ENCODE measurements at places on chromosomes 7 and 10.
A peak's percentile ranks its signal among the peaks of the same experiment; 100 is the strongest.

GRCh38 chr10:22992621-22993020 is 64.8 kb downstream of the ARMC3 start:
- DNase-seq: no peak

GRCh38 chr7:135914346-135914745 is 62.8 kb downstream of the MTPN start:
- no peak for DNase-seq

DNA sequence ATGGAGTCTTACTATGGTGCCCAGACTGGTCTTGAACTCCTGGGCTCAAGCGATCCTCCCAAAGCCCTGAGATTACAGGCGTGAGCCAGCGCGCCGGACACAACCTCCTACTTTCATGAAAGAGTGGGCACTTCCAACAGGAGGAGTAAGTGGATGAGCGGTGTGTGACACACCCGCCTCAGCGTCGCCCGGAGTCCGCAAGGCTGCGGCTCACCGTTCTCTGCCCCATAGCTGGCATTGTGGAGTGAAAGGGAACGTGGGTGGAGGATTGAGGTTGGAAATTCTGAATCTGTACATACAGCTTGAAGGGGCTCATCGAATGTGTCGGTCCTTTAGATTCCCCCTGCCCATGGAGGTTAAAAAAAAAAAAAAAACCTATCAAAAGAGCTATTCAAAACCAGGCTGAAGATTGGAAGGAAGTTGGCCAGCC is 524 bp upstream of the PRXL2A start:
- peak; percentile 73 for DNase-seq

GRCh38 chr7:82704121-82704520 is 260.5 kb upstream of the CACNA2D1 start:
- DNase-seq: no peak

DNA sequence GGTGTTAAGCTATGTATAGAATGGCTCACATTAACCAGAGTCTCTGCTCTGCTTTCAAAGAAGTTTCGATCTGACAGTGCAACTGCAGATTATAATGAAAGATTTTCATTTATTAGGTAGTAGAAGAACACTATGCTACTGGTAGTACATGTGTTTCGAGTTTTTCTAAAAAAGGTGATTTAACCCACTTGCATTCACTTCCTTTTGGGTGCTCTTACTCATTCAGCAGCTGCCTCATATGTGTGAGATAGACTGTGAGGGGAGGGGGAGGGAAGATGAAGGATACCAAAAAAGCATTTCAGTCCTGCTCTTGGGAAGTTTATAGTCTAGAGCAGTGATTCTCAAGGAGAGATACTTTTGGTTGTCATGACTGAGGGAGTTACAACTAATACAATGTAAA is 20.4 kb downstream of the PLEKHA8 start:
- no peak for DNase-seq

GRCh38 chr7:43878867-43879266 is 9.6 kb upstream of the MRPS24 start:
- DNase-seq: no peak

DNA sequence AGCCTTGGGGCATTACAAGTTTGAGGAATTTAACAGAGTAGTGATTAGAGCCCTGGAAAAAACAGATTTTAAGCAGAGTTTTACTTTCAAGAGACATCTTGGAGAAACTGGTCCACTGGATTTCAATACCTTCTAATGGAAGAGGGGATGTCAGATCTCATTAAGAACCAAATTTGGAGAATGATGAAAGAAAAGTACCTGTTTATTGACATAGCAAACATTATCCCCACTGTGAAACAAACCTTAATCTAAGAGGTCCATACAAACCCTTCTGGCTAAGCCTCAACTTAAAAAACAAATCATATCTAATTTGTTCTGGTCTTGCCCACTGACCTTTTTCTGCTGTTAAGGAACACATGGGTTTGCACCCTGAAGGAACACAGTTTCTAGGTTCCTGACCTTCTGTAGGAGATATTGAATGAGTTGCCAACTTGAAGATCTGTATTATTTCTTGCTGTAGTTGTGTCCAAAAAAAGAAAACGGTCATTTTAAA is 53.5 kb downstream of the LAMB1 start:
- DNase-seq: no peak

DNA sequence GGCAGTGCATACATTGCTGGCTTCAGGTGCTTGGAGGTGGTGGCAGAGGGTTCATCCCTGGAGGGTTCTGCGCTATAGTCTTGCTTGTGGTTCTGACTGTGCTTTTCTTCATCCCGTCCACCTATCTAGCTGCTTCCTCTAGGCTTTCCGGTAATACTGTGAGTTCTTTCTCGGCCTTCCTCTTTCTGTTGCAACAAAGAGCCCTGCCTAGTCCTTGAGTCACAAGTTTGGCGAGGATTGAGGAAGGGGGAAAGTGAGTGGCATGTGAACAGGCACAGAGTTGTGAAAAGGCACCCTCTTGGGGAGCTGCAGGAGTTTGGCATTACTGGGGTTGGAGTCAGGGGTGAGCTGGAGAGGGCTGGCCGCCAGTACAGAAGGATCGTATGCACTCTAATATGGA is 123.0 kb downstream of the SH2D4B start:
- peak; percentile 90 for DNase-seq

DNA sequence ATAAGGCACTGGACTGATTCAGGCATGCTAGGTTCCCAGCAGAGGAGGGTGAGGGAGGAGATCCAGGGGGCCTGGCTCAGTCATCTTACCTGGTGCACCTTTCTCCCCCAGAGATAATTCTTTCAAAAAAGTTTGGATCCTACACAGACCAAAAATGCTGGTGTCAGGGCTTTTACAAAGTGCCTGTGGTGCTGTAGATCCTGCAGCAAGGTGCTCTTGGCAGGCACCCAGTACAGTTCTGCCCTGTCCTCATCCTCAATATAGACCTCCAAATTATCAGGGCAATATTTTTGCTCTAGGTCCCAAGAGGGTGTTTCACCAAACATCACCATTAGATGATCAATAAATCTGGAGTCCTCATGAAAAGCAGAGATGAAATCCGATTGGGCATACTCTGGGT is 78.5 kb upstream of the IGFBP3 start:
- DNase-seq: no peak

- DNase-seq: no peak
Measured at GRCh38 chr10:52280051-52280450, 34.0 kb upstream of the DKK1 start.

DNA sequence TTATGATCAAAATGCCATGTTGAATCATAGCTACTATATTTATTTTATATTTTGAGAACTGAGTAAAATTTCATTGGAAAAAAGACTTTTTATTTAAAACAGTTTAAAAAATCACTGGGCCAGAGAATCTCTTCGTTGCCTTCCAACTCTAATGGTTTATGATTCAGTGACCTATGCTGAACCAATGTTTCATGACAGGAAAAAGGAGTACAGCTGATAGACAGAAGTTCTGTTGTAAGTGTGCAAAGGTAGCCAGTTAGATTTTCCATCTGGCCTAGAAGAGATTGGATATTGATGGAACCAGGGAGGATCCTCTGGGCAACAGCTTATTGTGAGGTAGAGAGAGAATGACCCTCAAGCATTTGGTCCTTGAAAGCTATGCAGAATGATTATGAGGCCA is 745.8 kb downstream of the SUGCT start:
- DNase-seq: no peak

DNA sequence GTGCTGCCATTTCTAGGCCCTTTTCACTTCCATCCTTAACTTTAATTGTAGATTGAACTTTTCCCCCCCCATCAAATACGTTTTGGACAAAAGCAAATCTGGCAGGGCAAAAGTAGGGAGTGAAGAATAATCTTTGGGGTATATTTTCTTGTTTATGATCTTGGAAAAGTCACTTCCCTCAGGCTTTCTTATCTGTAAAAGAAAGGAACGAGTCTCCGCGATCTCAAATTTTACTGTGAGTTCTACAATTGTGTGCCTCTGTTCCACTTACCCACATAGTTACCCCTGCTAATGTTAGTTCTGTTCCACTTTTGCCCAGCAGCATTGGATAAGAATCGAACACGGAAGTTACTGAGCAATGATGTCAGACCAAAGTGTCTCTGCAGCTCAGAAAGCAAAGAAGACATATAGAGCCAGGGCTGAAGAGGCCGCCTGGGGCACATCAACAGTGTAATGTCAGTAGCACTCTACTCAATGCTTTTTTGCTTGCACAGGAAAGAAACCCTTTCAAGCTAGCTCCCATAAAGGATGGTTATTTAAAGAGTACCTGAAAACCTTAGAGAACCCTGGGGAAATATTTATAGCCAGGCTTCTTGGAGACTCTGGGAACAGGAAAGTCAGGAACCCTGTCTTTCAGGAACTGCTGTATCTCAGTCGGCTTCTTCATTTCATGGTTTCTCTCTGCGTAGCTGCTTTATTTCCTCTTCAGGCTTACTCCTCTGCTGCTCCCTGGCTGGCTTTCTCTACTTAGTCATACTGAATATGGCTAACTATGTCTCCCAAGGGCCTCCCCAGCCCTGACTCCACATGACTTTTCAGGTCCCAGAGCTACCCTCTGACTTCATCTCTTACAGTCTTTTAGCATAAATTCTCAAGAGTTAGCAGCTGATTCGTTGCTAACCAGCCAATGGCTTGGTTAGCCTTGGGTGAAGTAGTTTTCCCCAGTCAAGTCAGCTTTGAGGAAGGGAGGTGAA is 123.7 kb upstream of the FAM3C start:
- peak; percentile 70 for DNase-seq

- no peak for DNase-seq
Measured at GRCh38 chr10:21015851-21016250, 118.7 kb upstream of the NEBL start.

GRCh38 chr7:30984359-30985107 is 20.8 kb downstream of the GHRHR start:
- peak; percentile 40 for DNase-seq

DNA sequence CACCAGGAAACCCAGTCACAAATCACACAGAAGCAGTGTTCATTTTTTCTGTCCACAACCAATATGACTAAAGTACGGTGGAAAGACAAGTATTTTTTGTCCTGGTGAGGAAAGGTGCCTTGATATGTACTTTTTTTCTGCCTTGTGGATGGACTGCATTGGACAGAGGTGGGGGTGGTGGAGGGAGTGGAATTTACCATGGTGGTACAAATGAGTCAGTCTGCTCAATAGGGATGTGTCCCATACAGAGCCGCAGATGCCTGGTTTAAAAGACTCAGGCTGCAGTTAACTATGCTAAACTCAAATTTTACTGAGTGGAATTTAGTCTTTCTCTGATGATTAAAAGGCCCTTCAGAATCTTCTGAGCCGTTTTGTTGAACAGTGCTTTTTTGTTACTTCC is 674.5 kb upstream of the GALNT17 start:
- DNase-seq: no peak

GRCh38 chr10:103507235-103508191 is 14.0 kb downstream of the NEURL1 start:
- no peak for DNase-seq

GRCh38 chr10:123043409-123043925 is 34.7 kb downstream of the ACADSB start:
- DNase-seq: peak; percentile 40

GRCh38 chr7:7157177-7157886 is 25.0 kb upstream of the C1GALT1 start:
- DNase-seq: no peak

DNA sequence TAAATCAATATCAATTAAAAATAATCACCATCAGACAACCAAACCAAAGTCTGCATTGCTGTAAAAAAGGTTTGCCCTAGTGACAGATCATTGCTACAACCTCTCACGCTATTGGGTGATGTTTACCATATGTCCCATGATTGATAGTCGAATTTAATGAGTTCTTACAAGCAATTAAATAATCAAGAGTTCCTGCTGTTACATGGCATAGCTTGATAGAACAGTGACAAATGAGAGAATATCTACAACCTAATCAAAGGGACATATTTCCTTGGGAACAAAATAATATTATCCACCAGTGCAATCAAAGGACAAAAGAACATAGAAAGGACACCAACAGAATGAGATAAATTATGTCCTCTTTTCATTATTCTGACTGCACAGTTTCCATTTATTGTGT is 387.4 kb downstream of the ETV1 start:
- DNase-seq: no peak

DNA sequence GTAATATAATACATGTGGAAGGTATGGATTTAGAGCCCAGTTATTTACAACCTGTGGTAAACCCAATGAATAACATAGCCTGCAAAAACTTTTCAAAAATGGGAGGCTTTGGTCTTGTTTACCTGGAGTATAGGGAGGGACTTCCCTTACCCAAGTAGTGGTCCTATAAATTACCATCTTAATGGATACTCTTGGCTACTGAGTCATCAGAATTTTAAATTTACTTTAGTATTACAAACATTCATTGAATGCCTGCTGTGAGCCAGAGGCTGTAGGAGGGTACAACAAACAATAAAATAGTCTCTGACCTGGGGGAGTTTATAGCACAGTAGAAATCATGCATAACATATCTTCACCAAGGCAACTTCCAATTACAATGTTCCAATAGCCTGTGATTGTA is 365.1 kb downstream of the BBS9 start:
- DNase-seq: no peak

- peak; percentile 75 for DNase-seq
Measured at GRCh38 chr10:84205049-84205852, 10.9 kb downstream of the CDHR1 start.

- no peak for DNase-seq
Measured at GRCh38 chr10:125766511-125766910, 9.1 kb downstream of the MMP21 start.

- no peak for DNase-seq
Measured at GRCh38 chr10:33291053-33291592, 43.3 kb downstream of the NRP1 start.

DNA sequence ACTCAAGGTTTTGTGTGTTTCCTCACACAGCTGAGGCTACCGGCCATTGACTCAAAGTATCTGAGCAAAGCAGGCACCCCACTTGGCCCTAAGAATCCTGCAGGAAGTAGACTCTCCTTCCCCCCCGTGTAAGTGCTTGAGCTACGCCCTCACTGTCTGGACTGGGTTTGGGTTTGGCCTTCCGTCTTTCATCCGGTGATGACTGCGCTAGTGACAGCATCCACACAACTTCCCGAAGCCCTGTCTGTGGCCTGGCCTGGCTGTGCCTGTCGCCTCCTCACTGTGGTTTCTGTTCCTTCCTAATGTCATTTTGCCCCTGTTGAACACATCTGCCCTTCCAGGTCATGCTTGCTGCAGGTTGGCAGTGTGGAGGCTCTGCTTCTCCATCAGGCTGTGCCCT is 14.5 kb downstream of the C7orf57 start:
- DNase-seq: peak; percentile 61

DNA sequence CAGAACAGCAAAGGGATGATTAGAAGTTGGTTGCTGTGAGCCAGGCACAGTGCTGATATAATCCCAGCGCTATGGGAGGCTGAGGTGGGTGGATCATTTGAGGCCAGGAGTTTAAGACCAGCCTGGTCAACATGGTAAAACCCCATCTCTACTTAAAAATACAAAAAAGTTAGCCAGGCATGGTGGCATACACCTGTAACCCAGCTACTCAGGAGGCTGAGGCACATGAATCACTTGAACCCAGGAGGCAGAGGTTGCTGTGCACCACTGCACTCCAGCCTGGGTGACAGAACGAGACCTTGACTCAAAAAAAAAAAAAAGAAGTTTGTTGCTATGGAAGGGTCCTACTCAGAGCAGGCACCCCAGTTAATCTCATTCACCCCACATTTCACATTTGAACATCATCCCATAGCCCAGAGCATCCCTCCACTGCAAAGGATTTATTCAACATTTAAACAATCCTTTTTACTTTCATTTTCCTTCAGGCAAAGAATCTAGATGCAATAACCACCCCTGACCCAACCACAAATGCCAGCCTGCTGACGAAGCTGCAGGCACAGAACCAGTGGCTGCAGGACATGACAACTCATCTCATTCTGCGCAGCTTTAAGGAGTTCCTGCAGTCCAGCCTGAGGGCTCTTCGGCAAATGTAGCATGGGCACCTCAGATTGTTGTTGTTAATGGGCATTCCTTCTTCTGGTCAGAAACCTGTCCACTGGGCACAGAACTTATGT is 4.1 kb downstream of the IL6 start:
- peak; percentile 57 for DNase-seq

GRCh38 chr7:117350027-117350426 is 27.2 kb upstream of the WNT2 start:
- no peak for DNase-seq

Data from suppressor macrophage treated with lipopolysaccharide for 1 hour (primary cell).